ENCODE measurements at places on chromosomes 2 and 18.

- no peak for DNase-seq
Observed at GRCh38 chr2:232577841-232578240, 27.4 kb downstream of the EIF4E2 start.

DNA sequence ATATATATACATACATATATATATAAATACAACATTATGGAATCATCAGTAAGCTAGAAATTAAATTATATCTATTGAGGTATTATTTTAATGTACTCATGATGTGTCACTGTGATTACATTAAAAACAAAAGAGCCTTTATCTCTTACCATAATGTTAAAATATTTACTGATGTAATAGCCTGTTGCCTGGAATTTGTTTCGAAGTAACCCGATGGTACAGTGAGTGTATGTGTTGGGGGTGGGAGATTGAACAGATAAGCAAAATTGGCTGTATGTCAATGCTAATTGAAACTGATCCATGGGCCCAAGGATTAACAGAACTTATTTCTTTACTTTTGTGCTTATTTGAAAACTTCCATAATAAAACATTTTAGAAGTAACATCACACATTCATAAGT, 1473.2 kb downstream of the LRP1B start:
- DNase-seq, result no peak

- DNase-seq, result no peak
Observed at GRCh38 chr2:138030459-138030858, 66.2 kb downstream of the HNMT start.

DNA sequence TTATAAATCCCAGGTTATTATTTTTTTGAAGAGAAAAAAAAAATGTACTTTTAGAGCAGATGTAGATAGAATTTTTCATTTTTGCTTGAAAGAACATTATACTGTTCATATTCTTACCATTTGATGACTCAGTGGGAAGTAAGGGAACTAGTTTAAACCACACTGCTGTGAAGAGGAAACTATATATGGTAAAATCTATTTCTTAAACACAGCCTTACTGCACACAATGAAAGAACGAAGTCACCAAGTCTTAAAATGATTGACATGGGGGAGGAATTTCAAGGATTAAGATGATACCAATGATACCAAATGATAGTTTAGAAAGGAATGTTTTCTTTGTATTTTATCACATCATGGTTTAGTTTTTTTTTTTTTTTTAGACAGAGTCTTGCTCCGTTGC, 5.0 kb downstream of the ACTR2 start:
- no peak for DNase-seq

- no peak for DNase-seq
Observed at GRCh38 chr18:66150650-66151049, 399.8 kb downstream of the CDH7 start.

GRCh38 chr2:136246086-136246669, 128.2 kb upstream of the CXCR4 start:
- DNase-seq, result no peak

- no peak for DNase-seq
Observed at GRCh38 chr2:133416736-133417135, 151.5 kb downstream of the NCKAP5 start.

GRCh38 chr2:207216457-207216856, 50.7 kb upstream of the KLF7 start:
- no peak for DNase-seq

DNA sequence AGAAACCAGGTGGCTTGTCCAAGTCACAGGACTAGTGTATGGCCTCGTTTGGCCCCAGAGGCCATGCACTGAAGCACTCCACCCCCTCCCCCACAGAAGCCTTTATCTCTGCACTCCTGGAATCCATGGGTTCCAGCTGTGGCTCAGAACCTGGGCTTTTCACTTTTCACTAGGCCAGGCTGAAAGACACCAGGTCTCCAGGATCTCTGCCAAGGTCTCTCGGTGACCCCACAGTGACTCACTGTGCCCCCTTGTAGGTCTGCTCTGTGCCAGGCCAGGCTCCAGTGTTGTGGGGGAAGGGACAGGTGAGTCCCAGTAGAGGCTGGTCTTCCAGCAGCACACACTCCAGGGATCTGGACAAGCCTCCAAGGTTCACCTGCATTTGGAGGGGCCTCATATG, 31.0 kb upstream of the GLI2 start:
- no peak for DNase-seq

DNA sequence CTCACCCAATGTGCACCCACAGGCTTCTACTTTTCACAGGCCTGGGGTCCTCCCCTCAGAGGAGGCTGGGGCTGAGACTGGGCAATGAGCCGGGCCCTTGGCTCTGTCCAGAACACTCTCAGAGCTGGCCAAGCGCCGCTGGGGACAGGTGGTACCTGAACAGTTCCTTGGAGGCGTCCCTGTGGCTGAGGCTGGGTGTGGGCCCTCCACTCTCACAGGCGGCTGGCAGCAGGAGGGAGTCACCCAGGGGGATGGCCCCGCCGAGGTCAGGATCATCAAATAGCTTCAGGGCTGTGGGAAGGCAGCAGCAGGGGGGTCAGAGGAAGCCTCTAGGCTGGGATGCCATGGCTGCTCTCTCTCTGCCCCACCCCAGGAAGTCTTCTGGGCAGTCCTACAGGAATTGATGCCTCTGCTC, 27.1 kb downstream of the HS1BP3 start:
- no peak for DNase-seq

DNA sequence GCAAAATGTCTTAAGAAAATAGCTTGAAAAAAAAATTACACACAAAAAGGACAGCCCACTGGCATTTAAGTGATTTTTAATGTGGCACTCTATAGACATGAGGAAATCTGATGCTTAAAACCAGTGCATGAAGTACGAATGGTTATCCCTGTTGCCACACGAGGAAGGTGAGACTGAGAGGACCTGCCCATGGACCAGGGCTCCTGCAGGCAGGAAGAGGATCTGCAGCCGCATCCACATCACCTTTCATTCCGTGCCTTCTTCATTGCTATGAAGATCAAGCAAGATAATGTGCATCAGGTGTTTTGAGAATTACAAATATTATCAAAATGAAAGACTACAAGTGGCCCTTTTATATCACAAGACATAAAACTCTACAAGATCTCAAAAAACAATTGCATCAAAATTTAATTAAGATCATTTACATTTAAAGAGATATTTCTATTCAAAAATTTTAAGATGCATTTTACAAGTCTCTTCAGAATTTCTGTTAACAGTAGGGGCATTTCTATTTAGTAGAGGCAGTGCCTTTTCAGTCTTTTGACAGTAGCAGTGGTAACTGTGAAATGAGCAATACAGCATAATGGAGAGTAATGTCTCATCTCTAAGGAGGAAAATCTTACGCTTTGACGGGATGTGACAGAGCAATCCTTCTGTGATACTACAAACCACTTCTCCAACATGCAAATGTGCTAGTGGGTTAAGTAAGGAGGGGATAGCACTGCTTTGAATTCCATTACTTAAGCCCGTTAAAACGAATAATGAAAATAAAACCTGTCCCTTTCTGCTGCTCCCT, 83.4 kb downstream of the SLC5A7 start:
- no peak for DNase-seq

GRCh38 chr2:206935991-206936842, 3.1 kb upstream of the CPO start:
- DNase-seq, result no peak

- DNase-seq, result no peak
Observed at GRCh38 chr2:200396781-200397242, 90.3 kb downstream of the SPATS2L start.

DNA sequence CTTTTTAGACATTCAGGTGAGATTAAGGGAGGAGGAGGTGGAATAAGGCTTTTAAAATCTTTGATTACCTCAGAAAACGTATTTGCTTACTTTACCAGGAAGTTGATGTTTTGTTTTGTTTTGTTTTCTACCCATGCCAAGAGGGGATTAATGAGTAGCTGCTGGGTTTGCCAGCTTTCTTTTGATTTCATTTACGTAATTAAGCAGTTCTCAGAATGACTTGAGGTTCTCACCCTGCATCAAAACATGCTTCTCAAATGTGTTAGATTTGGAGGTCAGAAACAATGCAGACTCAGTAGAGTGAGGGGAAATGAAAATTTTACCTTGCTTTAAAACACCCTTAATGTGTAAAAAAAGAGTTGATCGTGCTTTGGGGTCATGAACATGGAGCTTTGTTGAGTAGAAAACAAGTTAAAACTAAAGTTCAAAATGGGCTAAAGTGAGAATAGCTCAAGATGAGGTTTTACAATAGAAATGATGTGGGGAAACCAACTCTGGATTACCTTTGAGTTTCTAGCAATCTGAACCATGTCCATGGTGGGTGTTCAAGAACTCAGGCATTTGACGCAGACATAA, 217.1 kb upstream of the EPAS1 start:
- no peak for DNase-seq

GRCh38 chr2:232438091-232438490, 17.9 kb upstream of the ALPI start:
- no peak for DNase-seq

DNA sequence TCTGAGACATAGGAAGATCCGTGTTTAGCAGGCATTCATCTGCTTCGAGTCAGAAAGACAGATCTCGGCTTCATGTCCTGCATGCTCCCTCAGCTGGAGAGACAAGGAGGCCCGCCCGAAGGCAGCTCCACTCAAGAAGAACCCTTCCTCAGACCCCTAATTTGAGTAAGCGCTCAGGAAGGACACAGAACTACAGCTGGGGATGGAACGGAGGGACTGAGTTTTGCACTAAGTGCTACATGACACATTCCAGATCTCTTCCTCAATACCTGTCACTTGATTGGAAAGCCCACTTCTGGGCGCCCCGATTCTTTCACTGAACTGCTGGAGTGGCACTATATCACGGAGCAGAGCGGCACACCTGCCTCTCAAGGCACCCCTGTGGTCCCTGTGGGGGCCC, 185.6 kb upstream of the PXDN start:
- no peak for DNase-seq

DNA sequence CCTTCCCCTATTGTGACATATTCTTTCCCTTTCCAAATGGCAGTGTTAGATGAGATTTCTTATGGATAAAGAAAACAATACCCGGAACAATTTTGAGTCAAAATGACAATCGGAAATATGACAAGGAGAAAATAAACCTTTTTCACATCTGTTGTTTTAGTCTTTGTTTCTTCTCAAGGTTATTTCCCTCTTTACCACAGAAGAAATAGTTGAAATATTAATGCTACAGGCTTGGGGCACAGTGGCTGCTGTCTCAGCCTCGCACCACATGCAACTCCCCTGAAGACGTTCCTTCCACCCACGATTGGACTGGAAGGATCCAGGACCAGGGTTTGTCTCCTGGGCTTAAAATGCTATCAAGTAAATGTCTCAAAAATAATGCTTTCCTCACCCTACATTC, 77.6 kb downstream of the FHOD3 start:
- DNase-seq, result no peak

GRCh38 chr18:35215026-35215425, 25.8 kb upstream of the ZNF397 start:
- no peak for DNase-seq

DNA sequence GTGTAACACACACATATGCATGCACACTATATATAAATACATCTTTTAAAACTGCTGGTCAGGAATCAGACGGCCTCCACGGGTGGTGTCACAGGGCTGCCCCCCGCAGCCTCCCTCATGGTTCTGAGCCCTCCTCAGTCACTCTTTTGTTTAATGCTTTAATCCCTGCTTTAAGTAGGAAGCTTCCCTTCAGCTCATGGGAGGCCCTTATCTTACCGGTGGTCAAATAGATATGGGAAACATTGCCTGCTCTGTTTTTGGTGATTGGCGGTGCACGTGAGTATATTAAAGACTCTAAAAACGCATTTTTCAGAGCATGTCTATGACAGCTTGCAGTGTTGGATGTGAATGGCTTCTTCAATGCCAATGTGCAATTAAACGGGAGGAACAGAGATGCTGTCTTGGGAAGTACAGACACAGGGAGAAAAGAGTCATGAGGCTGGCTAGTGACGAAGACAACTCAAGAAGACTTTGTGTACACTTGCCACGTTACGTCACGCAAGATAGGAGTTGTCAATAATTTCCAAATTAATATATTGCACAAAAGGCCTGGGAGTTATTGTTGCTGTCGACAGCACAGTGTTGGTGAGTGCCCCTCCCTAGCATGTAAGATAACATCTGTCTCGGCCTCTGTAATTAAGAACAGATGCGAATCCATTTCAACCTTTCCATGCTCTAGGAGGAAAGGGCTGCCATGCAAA, 23.3 kb downstream of the GNLY start:
- DNase-seq, result no peak

- no peak for DNase-seq
Observed at GRCh38 chr2:234550056-234550455, 53.2 kb upstream of the ARL4C start.

DNA sequence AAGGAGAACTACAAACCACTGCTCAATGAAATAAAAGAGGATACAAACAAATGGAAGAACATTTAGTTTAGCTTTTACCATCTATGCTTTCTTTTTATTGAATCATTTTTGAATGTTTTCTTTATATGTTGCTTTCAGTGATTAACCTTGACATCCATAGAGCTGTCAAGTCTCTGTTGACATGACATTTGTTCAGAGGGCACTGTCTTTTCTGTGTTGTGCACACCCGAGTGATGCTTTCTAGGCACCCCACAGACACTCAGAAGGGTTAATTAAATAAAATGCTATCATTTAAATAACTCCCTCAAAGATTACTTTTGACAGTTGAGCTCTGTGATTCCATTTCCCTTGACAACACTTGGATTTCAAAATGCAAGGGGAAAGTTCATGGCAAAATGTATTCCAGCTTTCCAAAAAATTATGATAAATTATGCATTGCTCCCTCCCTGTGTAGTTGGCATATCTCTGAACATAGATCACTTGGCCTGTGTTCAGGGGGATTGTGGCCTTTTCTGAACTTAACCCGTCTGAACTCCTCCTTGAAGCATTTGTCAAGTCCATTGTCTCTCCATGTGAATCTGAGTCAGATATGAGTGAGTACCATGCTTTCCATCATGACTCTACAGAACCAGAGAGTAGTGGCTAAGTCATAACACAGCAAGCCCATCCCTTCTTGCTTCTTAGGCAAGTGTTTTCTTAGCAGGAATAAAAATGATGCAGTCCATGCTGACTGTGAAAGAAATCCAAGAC, 372.6 kb downstream of the RPRM start:
- no peak for DNase-seq

DNA sequence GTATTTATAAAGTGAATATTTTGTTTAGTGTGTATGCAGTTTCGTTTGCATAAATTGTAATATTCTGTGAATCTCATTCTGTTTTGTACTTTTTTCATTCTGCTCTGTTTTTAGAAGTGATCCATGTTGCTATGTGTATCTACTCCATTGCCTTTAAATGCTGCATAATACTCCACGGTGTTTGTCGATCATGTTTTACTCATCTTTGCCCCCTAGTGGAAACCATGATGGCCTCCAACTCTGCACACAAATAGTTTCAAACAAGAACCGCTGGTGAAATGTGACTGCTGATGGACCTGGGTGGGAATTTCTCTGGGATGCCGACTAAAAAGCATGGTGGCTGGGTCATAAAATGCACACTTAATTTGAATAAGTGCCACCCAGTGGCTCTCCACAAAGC, 32.0 kb upstream of the SKOR2 start:
- DNase-seq, result peak; percentile 20
